ENCODE measurements at places on chromosomes 2 and 18. TPM values are rescaled to one million over a fixed set of nuclear protein-coding genes. Genes with fewer than 3 reads are reported as not detected.

The SLC30A3 gene
- 0.32 TPM for total RNA-seq

DNA sequence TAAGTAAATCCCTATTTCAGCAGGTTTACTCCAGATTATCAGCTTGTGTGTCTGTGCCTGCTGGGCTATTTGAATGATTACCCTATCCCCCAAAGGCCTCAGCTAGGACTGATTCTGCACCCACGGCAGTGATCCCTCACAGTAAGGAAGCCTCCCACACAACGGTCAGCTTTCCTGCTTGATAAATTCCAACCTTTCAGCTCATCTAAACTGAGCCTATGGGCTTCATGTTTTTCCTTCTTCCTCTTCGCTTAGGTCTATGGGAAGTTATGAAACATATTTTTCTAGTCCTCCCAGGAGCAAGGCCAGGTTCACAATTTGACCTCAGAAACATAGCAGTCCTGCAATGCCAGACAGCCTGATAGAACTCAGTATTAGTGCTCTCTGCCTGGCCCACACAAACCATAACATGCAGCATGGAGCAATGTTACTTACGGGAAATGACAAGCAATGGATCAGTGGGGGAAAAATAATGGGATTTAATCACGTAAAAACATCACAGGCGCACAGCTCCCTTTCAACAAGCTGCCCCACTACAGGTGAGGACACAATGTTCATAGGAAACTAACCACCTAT lies 170.9 kb downstream of the ZNF521 start:
- DNase-seq: no peak

DNA sequence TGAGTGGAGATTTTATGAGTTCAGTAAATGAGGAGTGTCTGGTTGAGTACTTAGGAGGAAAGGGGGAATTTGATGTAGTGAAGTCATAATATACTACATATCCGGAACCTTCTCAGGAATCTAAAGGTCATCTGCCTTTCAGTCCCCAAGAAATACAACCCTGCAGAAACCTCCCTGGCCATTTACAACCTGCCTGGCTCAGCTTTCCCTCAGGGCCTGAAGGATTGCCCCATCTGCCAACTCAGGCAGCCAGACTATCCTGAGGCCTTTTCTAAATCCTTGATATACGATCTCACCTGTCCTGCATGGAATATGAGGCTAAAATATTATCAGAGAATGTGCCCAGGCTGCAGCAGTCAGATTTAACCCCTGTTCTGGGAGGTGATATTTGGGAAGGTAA lies 165.4 kb upstream of the SPOPL start:
- no peak for DNase-seq

GRCh38 chr2:165877565-165878550 lies 75.7 kb downstream of the TTC21B start:
- peak; percentile 70 for DNase-seq

- no peak for DNase-seq
Measured at GRCh38 chr2:168194784-168195522, 52.4 kb downstream of the STK39 start.

DNA sequence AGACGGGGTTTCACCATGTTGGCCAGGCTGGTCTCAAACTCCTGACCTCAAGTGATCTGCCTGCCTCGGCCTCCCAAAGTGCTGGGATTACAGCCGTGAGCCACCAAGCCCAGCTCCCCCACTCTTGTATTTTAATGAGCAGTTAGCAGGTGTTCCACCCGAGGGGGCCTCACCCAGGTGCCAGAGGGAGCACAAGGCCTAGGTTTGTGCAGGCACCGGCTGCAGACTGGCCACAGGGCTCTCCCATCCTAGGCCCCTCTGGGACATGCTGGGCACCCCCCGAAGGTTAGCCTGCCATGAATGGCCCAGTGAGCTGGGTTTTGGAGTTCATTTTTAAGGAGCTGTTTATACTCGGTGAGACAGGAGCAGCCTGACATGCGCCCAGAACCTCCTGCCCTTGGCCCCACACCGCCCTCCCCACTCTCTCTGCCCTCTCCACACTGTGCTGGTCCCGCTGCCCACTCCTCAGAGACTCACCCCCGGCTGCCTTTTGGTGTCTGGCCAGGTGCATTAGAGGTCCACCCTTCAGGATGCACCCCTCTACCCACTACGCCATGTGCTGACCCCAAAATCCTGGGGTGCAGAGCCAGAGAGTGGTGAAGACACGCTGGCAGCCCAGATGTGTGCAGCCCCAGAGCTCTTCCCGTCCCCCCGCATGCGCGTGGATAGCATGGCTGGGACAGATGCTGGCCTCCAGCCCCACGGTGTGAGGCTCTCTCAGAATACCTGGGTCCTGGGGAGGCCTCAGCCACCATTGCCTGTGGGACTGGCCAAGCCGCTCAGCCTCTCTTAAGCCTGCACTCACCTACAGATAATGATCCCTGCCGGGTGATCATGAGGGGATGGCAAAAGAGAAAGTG lies 11.2 kb upstream of the KLF11 start:
- no peak for DNase-seq

GRCh38 chr18:73697353-73697752 lies 450.3 kb downstream of the FBXO15 start:
- DNase-seq: peak; percentile 29

GRCh38 chr2:105604938-105605337 lies 139.8 kb upstream of the NCK2 start:
- no peak for DNase-seq

DNA sequence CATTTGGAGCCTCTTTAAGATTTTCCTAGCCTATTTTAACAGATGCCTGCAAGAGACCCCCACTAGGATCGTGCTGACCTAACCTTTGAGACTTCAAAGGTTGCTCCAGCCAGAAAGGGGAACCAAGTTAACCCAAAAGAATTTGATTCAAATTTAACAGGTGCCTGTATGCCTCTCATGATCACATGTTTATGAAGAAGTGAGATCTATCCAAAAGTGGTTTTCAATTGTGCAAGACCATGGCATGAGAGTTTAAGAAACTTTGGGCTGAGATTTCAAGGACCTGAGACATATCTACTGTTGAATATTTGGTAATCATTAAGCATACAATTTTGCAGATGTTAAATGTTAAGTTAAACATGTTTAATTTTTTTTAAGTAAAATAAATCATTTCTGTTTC lies 1.3 kb upstream of the RSAD2 start:
- DNase-seq: no peak

The KCNG2 gene
- total RNA-seq: under 0.01 TPM

DNA sequence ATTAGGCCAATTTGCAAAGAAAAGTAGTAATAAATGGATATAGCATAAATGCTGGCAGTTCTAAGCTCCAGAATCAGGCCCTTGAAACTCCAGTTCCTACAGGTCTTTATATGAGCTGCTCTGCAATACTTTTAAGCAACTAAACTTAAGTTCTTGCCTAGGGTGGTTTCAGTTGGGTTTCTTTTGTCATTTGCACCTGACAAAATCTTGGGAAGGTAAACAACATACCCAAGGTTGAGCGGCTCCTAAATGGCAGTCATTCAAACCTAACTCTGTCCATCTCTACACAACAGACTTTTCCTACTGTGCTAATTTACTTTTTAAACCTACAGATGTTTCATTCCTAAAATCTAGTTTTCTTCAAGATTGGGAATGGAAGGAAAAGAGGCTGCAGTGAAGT lies 9.3 kb upstream of the KANSL1L start:
- no peak for DNase-seq

DNA sequence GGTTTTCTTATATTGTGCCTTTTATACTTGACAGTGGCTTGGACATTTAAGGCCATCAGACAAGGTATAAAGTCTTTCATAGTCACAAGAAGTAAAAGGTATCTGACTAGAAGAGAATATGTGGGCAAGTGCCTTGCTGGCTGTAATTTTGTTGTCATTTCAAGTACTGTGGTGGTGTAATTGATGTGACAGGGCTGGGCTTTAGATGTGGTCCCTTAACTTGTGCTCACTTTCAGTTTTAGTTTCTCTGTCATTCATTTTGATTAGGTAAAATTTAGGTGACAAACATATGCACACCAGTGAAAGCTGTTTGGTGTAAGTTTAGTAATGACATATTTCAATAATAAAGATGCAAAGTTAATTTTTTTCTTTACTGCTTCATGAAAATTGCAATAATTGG lies 31.2 kb upstream of the TBR1 start:
- DNase-seq: no peak

DNA sequence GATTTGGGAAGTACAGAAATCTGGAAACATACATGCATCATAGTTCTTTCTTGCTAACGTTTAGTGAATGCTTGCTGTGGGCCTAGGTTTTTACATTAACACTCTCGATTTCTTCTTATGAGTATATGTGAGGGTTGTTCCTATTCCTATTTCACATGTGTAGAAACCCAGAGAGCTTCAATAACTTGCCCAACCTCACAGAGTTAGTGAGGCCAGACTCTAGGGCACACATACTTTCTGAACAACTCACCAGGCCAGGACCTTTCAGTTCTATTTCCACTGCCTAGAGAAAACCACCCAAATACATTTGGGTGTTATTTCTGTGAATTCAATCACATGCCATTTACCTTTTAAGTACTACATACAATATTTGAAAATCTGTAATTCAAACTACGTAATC lies 8.2 kb upstream of the KCTD1 start:
- peak; percentile 51 for DNase-seq

DNA sequence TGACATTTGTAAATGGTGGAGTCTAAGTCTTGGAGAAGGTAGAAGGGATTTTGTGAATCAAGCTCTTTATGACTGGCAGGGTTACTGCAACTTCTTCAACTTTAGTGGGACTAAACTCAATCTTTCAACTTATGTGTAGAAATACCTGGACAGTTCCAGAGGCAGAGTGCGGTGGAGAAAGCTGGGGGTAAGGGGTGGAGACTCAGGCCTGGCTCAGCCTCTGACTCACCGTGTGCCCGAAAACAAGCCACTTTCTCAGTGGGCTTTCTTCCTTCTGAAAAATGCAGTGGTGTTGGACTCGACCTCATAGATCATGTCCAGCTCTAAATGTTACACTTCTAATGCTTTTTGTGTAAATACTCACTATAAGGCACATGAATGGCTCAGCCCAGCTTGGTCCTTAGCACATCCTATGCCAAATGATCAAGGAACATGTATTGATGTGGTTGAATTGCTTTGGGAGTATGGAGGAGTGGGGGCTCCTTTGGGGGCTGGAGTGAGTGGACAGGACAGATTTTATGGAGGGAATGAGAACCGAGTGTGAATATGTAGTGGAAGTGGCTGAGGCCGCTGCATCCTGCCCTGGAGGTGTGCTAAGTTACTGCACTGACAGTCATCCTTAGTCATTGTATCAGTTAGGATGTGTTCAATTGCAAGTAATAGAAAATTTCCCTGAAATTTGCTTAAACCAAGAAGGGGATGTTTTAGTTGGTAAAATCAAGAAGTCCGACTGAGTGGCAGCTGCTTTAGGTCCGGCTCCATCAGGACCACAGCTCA lies 32.2 kb upstream of the IGFBP5 start:
- no peak for DNase-seq

DNA sequence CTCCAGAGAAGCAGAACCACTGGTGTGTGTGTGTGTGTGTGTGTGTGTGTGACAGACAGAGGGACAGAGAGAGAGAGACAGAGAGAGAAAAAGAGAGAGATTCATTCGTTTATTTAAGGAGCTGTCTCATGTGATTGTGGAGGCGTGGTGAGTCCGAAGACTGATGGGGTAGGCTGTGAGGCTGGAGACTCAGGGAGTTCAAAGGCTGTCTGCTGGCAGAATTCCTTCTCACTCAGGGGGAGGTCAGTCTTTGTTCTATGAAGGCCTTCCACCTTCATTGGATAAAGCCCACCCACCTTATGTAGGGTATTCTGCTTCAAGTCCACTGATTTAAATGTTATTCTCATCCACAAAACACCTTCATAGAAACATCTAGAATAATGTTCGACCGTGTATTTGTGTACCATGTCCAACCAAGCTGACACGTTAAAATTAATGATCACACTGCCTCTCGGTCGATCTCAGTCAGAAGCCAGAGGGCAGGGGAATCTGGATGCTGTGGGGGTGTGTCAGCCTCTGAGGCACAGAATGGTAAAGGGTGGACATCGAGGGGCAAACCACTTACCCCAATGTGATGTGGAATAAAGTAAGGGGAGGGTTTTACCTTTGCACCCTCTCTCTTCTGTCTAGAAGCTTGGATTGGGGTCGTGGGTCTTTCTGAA lies 275.6 kb downstream of the SLC4A3 start:
- no peak for DNase-seq

DNA sequence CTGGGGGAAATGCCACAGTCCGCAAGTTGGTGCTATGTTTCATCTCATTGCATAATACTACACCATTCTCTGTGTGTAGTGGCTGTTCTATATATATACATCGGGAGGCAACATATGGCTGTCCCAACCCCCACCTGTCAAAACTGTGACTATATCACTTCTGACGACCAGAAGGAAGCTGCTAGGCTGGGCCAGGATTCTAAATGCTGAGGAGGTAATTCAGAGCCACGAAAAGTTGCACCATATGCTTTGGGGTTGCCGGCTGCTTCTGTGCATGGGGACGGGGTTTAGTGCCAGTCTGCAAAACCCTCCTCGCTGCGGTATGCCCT lies 117.3 kb downstream of the MSH2 start:
- no peak for DNase-seq

GRCh38 chr2:61535449-61535848 lies 2.7 kb downstream of the XPO1 start:
- DNase-seq: no peak

- no peak for DNase-seq
Measured at GRCh38 chr18:23141104-23141999, 6.1 kb downstream of the CABLES1 start.

DNA sequence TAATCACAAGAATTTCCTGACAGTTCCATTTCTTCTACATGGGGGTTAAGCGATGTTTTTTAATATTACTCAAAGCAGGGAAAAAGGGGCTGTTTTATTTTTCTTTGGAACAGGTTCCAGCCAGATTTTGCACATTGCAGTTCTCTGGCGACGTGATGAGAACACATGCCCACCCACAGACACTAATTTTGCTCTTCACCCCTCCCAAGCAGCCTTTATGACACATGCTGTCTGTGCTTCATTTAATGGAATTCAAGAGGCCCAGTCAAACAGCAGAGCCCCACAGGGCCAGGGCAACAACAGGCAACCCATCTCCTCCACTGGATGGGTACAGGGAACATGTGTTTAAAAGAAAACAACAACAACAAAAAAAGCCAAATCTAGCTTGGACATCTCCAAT lies 70.8 kb downstream of the SPRED2 start:
- no peak for DNase-seq

DNA sequence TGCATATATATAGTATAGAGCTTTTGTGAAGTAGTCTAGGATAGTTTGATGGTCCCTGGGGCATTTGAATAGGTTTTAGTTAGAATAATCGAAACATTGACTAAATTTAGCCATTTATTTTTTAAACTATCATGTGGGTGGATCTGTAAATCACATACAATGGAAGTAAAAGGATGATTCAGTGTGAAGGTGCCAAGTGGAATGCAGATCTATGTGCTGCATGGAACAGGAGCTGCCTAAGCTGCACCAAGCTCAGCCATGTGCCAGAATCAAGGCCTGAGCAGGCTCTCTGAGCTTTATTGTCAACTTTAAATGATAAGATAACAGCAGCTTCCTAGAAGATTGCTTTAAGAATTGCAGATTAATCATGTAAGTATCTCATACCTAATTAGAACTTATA lies 1996.2 kb upstream of the PIK3C3 start:
- DNase-seq: no peak

The CREG2 gene
- total RNA-seq: not detected

GRCh38 chr2:96656540-96656939 lies 14.0 kb downstream of the FER1L5 start:
- no peak for DNase-seq

All from fibroblast of villous mesenchyme (primary cell).